GM20000 (cell line): ENCODE measurements at places on chromosomes 16 and 17.

GRCh38 chr17:28645576-28645939 is 600 bp upstream of the BLTP2 start:
- no peak for DNase-seq

DNA sequence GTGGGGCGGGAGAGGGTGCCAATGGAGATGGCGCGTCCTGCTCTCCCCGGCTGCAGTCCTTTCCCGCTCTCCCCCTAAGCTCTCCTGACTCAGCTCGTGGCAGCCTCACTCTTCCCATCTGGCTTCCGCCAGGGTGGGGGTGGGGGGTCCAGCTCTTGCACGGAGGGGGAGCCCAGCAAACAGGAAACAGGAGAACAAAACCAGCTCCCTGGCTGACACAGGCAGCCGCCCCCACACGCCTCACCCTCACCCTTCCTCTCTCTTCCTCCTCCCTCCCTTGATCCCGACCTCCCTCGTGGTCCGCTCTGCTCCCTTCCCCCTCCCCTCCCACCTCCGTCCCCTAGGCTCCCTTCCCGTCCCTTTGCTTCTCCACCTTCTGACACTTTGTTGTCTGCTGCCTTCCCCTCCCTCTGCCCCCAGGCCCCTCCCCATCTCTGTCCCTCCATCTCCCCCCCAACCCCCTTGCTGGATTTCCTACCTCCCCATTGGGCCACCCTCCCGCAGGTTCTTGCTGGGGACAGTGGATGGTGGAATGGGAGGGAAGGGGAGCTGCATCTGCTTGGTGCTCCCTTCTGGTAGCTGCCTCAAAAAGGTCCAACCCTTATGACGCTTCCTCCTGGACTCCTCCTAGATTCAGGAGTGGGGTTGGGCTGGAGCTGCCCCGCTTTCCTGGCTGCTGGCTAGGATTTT is 23.7 kb downstream of the ARHGAP23 start:
- DNase-seq: no peak

- DNase-seq: peak; percentile 20
Measured at GRCh38 chr17:28335959-28336871, 654 bp downstream of the TNFAIP1 start.

DNA sequence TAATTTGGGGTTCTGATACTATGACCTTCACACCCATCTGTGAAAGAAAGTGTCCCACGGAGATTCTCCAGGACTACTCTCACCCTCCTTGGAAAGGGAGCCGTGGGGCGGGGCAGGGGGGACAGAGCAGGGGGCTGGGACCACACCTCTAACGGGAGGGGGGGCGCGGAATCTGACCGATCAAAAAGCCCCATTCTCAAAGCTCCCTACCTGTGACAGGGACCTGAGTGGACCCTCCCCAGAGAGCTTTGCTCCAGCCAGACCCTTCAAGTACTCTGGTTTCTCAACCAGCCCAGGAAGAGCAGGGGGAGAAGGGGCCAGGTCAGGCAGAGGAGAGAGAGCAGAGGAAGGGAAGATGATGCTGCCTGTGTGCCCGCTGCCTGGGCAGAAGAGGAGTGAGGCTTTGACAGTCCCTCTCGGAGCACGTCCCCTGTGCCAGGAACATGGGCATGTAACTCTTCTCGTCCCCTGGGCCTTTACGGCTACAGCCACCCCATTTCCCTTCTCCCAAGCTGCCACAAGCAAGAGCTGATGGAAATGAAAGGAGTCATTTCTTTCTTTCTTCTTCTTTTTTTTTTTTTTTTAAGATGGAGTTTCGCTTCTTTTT is 682 bp downstream of the XAF1 start:
- DNase-seq: no peak

- no peak for DNase-seq
Measured at GRCh38 chr16:24918641-24919040, 72.9 kb downstream of the SLC5A11 start.

GRCh38 chr17:39606434-39607056 is 1.2 kb downstream of the NEUROD2 start:
- no peak for DNase-seq

DNA sequence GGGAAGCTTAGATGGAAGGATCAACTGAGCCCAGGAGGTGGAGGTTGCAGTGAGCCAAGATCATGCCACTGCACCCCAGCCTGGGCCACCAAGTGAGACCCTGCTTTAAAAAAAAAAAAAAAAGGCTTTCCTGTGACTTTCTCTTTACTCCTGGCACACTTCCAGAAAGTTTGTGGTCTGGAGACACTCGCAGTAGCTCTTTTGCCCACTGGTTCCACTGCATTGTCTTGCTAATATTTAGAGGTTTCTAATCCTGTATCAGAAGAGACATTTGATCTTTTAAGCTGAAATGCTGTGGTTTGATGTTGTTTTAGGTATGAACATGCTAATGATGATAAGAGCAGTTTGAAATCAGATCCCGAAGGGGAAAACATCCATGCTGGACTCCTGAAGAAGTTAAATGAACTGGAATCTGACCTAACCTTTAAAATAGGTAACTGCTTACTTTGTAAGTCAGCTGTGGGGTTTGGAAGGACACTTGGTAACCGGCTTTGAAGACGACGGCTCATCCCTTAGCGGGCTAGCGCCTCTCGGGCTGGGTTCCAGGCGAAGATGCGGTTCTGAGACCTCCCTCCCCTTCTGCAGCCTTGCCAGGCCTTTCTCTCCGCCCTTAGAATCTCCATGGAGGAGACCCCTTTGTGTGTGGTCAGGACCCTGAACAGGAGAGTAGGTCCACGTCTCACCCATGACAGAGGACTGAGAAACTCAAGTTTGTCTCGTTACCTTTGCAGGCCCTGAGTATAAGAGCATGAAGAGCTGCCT is 23.1 kb downstream of the NTAN1 start:
- DNase-seq: no peak

- no peak for DNase-seq
Measured at GRCh38 chr17:59377410-59377809, 46.0 kb downstream of the YPEL2 start.

DNA sequence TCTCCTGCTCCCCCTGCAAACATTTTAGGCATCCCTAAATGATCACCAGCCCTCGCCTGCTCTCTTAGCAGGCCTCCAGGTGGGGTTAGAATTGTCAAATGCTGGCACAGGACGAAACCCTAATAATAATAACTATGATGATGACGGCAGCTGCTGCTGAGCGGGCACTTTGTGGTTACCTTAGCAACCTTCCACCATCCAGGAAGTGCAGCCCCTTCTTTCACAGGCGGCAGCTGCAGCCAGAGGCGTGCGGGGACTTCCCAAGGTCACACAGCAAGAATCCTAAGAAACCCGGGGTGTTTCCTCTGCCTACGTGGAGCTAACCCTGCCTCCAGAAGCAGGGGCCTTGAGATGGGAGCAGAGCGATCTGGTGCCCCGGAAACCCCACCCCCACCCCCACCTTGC is 22.4 kb upstream of the EIF1 start:
- DNase-seq: peak; percentile 58

- DNase-seq: no peak
Measured at GRCh38 chr17:59534583-59534982, 30.8 kb upstream of the DHX40 start.

- peak; percentile 85 for DNase-seq
Measured at GRCh38 chr17:10059684-10060211, 138.7 kb downstream of the GAS7 start.

- peak; percentile 8 for DNase-seq
Measured at GRCh38 chr17:15744074-15744676, 12.1 kb downstream of the TBC1D26 start.

GRCh38 chr16:23651943-23652468 is 10.7 kb downstream of the DCTN5 start:
- no peak for DNase-seq

GRCh38 chr17:73112246-73112645 is 19.8 kb upstream of the SLC39A11 start:
- no peak for DNase-seq

DNA sequence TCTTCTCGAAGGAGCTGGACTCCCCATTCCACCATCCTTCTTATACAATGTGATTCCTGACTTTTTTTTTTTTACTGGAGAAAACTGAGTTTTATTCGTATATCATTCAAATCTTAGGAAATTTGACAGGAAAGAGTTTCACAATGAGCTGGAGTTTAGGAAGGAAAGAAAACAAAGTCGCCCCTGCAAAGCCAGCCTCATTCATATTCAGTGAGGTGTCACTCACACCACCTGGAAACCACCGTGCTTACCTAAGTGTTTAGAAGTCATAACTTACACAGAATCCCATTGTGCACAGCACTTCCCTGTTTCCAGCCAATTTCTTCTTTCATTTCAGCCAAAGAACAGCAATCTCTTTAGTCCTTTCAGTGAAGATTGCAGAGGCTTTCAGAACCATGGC is 90.3 kb upstream of the CHMP6 start:
- peak; percentile 76 for DNase-seq

DNA sequence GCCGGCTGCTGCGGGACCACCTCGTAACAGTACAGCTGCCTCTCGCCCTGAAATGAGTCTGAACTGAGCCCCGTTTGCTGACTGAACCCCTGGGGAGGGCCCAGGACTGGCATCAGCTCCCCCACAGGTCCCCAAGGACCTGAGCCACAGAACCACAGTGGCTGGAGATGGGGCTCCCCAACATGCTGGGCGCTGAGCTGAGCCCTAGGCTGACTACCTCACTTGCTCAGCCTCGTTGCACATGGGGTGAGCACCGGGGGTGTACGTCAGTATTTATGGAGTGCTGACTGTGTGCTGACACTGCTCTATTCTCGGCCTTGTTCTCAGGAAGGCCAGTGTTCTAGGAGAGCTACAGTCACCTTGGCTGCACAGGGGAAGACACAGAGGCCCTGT is 6.6 kb upstream of the VASN start:
- no peak for DNase-seq

DNA sequence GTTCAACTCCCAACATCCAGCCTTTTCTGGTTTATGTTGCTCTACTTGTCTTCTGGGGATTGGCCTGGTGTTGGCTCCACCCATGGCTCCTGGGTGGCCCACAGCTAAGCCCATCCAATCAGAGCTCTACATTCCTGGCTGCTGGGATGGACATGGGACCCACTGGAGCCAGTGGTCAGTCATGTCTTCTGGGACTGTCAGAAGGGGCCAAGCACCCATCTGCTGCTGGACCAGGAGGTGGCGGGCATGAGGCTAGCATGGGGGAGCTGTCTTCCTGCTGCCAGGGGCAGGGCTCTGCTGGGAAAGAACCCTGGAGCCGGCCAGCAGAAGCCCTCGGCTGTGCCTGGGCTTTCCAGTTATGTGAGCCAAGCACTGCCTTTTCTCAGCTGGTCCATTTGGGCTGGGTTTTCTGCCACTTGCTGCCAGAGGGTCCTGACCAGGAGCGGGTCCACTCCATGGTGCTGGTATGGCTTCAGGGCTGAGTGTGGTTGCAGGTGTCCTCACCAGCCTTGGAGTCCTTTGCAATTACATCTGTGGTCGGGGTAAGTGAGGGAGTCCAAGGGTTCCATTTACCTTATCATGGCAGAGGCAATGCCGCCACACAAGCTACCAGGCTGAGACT is 17.4 kb upstream of the ZNF469 start:
- DNase-seq: no peak

DNA sequence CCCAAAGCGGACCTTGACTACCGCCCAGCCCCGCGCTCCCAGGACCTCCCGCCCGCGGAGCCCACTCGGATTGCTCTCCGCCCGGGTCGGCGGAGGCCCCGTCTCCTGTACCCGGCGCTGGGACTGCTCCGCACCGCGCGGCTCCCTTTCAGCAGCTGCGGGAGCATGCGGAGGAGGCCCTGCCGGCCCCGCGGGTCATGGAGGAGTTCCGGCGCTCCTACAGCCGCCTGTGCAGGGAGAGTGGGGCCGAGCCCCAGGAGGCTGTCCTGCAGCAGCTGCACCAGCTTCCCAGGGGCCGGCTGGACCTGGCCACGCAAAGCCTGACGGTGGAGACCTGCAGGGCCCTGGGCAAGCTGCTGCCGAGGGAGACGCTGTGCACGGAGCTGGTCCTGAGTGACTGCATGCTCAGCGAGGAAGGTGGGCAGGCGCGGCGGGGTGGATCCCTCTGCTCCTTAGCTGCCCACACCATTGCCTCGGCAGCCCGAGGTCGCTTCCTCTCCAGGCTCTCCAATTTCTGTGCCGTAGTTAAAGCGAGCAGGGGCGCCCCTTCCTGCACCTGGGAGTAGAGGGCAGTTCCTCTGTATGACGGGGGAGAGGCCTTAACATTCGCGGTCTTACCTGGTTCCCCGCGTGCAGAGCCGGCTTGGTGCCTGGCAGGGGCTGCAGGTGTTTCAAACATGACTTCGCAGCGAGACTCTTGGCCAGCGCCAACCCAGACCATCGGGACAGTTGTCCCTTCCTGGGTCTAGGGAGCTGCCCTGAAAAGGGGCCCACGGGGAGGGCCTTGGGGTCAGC is 539 bp downstream of the LRRC45 start:
- DNase-seq: no peak

GRCh38 chr16:3155181-3155580 is 20.4 kb downstream of the ZNF213 start:
- no peak for DNase-seq

GRCh38 chr17:61144617-61145564 is 254.8 kb upstream of the TBX2 start:
- no peak for DNase-seq

DNA sequence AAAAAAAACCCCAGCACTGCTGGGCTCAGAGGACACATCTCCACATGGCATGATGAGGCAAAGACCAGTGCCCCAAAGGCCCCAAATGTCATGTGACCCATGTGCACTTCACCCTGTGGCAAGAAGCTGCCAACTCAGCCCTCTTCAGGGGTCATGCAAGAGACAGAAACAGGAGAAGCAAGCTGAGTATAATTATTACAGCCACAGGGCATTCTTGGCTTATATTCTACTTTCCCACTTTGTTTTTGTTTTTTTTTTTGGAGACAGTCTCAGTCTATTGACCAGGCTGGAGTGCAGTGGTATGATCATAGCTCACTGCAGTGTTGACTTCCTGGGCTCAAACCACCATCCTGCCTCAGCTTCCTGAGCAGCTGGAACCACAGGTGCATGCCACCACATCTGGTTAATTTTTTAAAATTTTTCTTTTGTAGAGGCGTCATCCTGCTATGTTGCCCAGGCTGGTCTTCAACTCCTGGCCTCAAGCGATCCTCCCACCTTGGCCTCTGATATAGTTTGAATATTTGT is 32.7 kb upstream of the LITAF start:
- no peak for DNase-seq

- no peak for DNase-seq
Measured at GRCh38 chr16:55349867-55350266, 25.9 kb downstream of the IRX6 start.

- DNase-seq: no peak
Measured at GRCh38 chr17:39104046-39104445, 47.4 kb downstream of the PLXDC1 start.

GRCh38 chr17:42584880-42585279 is 7.4 kb upstream of the PSMC3IP start:
- DNase-seq: no peak

DNA sequence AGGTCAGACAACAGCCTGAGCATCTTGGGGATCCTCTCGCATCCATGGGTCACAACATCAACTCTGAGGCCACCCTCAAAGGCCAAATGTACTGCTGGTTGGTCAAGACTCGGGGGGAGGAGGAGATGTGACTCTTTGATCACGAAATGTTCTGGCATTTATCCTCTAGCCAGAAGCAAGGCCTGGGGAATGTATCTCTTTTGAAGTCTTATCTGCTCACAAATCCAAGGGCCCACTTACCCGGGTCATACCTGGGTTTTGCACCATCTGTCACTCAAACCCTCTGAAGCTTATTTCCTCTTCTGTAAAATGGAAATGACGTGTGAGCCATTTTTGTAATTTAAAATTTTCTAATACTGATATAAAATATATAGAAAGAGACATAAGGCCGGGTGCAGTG is 13.2 kb downstream of the CA7 start:
- DNase-seq: no peak

- no peak for DNase-seq
Measured at GRCh38 chr17:41116297-41116696, 1.9 kb downstream of the KRTAP4-11 start.
